ENCODE measurements at places on chromosomes 5 and 9. TPM values are rescaled to one million over a fixed set of nuclear protein-coding genes. Genes with fewer than 3 reads are reported as not detected.

Gene SMIM15
- total RNA-seq = 34.1 TPM

Gene SPATA31A6
- total RNA-seq = not detected

Gene HTR4
- total RNA-seq = not detected

Gene NPR2
- 16.6 TPM for total RNA-seq

Gene CBY3
- 3.0 TPM for total RNA-seq

Gene PCDHGB3
- total RNA-seq = 5.5 TPM

Gene NR2F1-AS1
- total RNA-seq = 23.0 TPM

Gene ORM2
- total RNA-seq = not detected

Gene NTRK2
- 0.35 TPM for total RNA-seq

Gene NR6A1
- 1.3 TPM for total RNA-seq

Gene NEURL1B
- total RNA-seq = 15.2 TPM

Gene ITGA1
- 61.0 TPM for total RNA-seq

Gene DCP2
- 15.5 TPM for total RNA-seq

Gene SERINC5
- 13.5 TPM for total RNA-seq

Gene GAPT
- total RNA-seq = not detected

Gene IFNA6
- not detected for total RNA-seq

Gene KCNIP1
- total RNA-seq = 0.76 TPM

Gene SPINK13
- not detected for total RNA-seq

Gene FYB1
- not detected for total RNA-seq

Gene AJM1
- total RNA-seq = 1.6 TPM

Gene EIF4EBP3
- total RNA-seq = 1.3 TPM

Gene GABRA1
- not detected for total RNA-seq

Gene SLC6A18
- not detected for total RNA-seq

Gene FAM78A
- total RNA-seq = 25.2 TPM

Gene CEL
- 0.99 TPM for total RNA-seq

Gene C5orf58
- not detected for total RNA-seq

Gene ARID3C
- total RNA-seq = not detected

Gene B4GALT7
- 36.8 TPM for total RNA-seq

Gene GGTA1
- total RNA-seq = 7.4 TPM

Gene PCDHA1
- 0.06 TPM for total RNA-seq

Gene VLDLR
- total RNA-seq = 18.0 TPM

Gene LURAP1L
- 10.8 TPM for total RNA-seq

Gene SPARC
- 3,575 TPM for total RNA-seq

Gene RHOBTB3
- 47.1 TPM for total RNA-seq

Gene PDCD1LG2
- 20.4 TPM for total RNA-seq

Gene EPB41L4A
- 26.5 TPM for total RNA-seq

Gene TSLP
- 0.06 TPM for total RNA-seq

Gene ACOT12
- not detected for total RNA-seq

Gene ZNF608
- total RNA-seq = 30.9 TPM

Gene IRX2
- not detected for total RNA-seq

Gene ASS1
- total RNA-seq = 1.3 TPM

Gene GRAMD2B
- total RNA-seq = 12.3 TPM

Gene PCDHGB1
- total RNA-seq = 0.82 TPM

Gene IL13
- total RNA-seq = not detected

Gene NSG2
- total RNA-seq = not detected

Gene CDKN2A
- 54.6 TPM for total RNA-seq

Gene IL4
- not detected for total RNA-seq

Measured in glomerular endothelial cell (primary cell).